Activated CD8-positive, alpha-beta memory T cell treated with anti-CD3 and anti-CD28 coated beads for 1 hour (primary cell): ENCODE measurements at places on chromosomes 5 and 9.

- no peak for DNase-seq
Observed at GRCh38 chr5:119374901-119375300, 19.1 kb downstream of the TNFAIP8 start.

DNA sequence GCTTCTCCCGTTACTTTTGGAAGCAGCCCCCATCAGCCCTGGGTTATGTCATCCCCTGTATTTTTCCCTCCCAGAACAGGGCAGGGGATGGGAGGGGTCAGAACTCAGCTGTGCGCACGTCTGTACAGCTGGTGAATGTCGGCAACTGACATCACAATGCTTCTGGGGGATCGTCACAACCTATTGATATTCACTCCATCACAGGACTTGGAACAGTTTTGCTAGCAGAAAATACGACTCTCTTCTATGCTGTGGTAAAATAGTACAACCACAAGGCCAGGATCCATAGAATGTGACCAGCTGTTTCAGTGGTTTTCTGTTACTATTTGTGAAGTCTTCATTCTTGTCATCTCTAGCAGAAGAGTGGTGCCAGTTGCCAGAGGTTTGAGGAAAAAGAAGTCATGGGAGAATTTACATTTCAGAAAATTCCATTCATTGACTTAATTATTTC lies 77.1 kb upstream of the KLF4 start:
- no peak for DNase-seq

GRCh38 chr5:10593531-10594181 lies 29.8 kb downstream of the ANKRD33B start:
- DNase-seq: no peak

DNA sequence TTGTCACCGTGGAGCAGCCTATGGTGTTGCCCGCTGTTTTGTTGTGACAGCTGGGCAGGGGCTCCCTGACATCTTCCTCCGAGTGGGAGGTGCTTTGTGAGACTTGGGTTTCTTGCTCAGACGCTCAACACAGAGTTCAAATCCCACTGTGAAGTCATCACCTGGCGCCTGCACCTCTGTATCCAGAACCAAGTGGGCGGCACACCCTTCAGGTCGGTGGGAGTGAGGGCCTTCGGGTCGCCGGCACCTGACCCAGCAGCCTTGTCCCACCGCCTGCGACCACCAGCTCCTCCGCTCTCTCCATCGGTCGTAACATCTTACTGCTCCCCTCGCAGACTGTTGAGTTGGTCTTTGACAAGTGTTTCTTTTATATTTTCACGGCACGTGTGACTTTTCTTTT lies 37.6 kb upstream of the EXOC3 start:
- DNase-seq: no peak

GRCh38 chr5:158908425-158909220 lies 191.1 kb downstream of the EBF1 start:
- no peak for DNase-seq

DNA sequence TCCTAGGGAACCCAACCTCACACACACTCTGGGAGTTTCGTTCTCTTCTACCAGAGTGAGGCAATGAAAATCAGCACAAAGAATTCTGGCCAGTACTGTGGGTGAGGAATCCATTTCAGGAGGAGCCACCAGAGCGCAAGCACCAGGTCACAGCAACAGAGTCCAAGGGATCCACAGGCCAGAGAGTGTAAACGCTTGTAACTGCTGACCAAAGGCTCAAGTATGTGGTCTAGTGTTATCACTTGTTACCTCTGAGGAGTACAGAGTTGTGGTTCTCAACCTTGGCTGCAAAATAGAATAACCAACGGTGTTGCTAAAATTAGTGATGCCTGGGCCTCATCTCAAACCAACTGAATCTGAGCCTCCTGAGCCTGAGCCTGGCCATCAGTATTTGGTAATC lies 152.5 kb upstream of the ZNF366 start:
- no peak for DNase-seq

GRCh38 chr9:128061275-128061960 lies 5.7 kb downstream of the NAIF1 start:
- DNase-seq: no peak

DNA sequence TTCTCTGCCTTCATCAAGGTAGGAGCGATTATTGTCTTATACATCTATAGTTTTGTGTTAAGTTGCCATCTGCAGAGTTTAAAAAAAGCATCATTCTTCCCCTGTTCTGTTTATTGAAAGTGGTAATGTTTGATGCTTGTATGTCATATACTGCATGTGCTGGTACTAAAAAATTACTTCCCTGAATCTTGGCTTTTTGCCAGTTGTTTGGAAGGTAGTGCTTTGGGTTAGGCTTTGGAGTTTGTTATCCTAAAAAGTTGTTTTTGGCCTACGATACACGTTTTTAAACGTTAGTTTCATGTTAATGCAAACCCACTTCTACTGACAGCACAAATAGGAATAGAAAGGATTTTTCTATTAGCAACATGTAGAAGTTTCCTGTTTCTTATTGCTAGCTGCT lies 158.3 kb downstream of the GIN1 start:
- no peak for DNase-seq

GRCh38 chr5:158487664-158488063 lies 612.1 kb downstream of the EBF1 start:
- no peak for DNase-seq

DNA sequence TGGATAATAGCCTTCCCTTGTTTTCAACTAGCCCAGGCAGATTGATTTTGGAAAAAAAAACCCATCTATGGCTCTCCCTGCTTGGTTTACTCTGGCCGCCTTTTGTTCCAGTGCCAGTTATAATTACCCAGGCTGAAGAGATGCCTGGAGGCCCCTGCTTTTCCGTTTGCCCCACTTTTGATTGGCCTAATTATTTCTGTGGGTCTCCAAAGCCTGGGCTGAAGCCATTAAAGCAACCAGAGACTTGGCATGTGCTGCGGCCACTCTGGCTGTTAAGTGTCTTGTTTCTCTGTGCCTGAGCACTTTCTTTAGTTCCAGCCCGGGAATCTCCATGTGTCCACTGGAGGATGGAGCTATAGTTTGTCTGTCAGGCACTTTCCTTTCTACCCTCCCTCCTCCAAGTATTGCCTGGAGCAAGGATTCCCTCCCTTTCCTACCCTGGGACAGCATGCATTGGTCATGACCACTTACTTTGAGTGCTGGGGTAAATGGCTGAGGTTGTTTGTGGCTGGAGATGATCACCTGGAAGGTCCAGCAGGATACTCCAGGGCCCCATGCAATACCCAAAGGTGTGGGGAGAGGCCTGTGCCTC lies 105.1 kb upstream of the CTSL start:
- DNase-seq: no peak
